ENCODE measurements at places on chromosomes 3 and 15.

GRCh38 chr3:8143186-8143585 lies 358.4 kb upstream of the LMCD1 start:
- H3K27me3 ChIP-seq = no peaks in the 10 kb centered on the region
- no peak overlapping the region for H3K4me3 ChIP-seq
- no peak for DNase-seq
- no peaks in the 10 kb centered on the region for H3K36me3 ChIP-seq
- H3K4me1 ChIP-seq = no peaks in the 10 kb centered on the region

DNA sequence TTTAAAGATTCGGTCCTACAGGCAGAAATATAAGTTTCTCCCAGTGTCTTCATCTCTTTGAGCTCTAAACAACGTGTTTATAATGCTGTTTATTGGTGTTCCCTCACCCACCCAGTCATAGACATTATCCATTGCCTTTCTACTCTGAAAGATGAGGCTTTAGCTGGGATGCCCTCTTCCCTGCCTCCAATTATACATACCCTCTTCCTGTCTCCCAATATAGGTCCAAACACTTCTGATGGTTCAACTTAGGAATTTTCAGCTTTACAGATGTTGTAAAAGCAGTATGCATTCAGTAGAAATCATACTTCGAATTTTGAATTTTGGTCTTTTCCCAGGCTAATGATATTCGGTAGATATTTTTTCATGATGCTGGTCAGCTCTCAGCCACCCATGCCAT lies 2.6 kb downstream of the CMTM8 start:
- peaks cover 5% of the 10 kb centered on the region for H3K27me3 ChIP-seq
- no peak overlapping the region for H3K27ac ChIP-seq
- DNase-seq = no peak
- H3K4me1 ChIP-seq = 0 out of 2 replicates have a peak, but pooled peaks cover 3% of the 10 kb centered on the region

GRCh38 chr3:134597390-134597970 lies 53.3 kb downstream of the KY start:
- no peaks in the 10 kb centered on the region for H3K27me3 ChIP-seq
- no peak for DNase-seq
- no peaks in the 10 kb centered on the region for H3K4me1 ChIP-seq
- no peak overlapping the region for H3K27ac ChIP-seq

GRCh38 chr3:14130230-14130629 lies 5.4 kb downstream of the TMEM43 start:
- DNase-seq = no peak
- H3K27ac ChIP-seq = no peak overlapping the region
- peaks cover 2% of the 10 kb centered on the region for H3K4me1 ChIP-seq

- H3K36me3 ChIP-seq = no peaks in the 10 kb centered on the region
- H3K4me1 ChIP-seq = 0 out of 2 replicates have a peak, but pooled peaks cover 1% of the 10 kb centered on the region
- H3K27me3 ChIP-seq = no peaks in the 10 kb centered on the region
- no peak for DNase-seq
Measured at GRCh38 chr3:106745344-106746168, 631.7 kb upstream of the CCDC54 start.

GRCh38 chr15:96285729-96286254 lies 44.7 kb upstream of the NR2F2 start:
- H3K4me3 ChIP-seq = no peak overlapping the region
- H3K27me3 ChIP-seq = no peaks in the 10 kb centered on the region
- H3K36me3 ChIP-seq = no peaks in the 10 kb centered on the region
- H3K4me1 ChIP-seq = no peaks in the 10 kb centered on the region

GRCh38 chr3:50623840-50624474 lies 7.0 kb downstream of the MAPKAPK3 start:
- peaks cover 7% of the 10 kb centered on the region for H3K4me1 ChIP-seq
- no peak for DNase-seq
- no peaks in the 10 kb centered on the region for H3K27me3 ChIP-seq
- no peak overlapping the region for H3K4me3 ChIP-seq

- H3K36me3 ChIP-seq = no peaks in the 10 kb centered on the region
- H3K4me3 ChIP-seq = no peak overlapping the region
- H3K4me1 ChIP-seq = no peaks in the 10 kb centered on the region
- no peaks in the 10 kb centered on the region for H3K27me3 ChIP-seq
- no peak overlapping the region for H3K27ac ChIP-seq
Measured at GRCh38 chr3:37217098-37217849, 42.9 kb upstream of the LRRFIP2 start.

DNA sequence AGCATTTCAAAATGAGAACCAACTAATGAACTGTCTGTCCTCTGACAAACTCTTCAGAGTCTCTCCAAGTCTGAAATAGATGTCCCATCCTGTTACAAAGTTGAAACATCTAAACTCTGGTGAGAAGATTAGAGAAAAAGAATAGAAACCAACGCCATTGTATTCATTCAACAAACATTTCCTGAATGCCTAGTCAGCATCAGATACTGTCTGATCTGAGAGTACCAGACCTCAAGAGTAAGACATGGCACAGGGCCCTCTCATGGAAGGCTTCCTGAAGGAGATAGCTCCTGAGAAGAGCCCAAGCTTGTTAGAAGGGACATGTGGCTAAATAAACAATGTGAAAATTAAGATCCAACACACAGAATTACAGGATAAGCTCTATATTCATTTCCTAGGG lies 164.1 kb upstream of the LRRN1 start:
- H3K27ac ChIP-seq = no peak overlapping the region
- no peaks in the 10 kb centered on the region for H3K36me3 ChIP-seq
- no peaks in the 10 kb centered on the region for H3K4me1 ChIP-seq
- DNase-seq = no peak
- no peaks in the 10 kb centered on the region for H3K27me3 ChIP-seq

GRCh38 chr3:30843877-30844276 lies 50.6 kb downstream of the GADL1 start:
- H3K27me3 ChIP-seq = no peaks in the 10 kb centered on the region
- no peak overlapping the region for H3K27ac ChIP-seq
- no peaks in the 10 kb centered on the region for H3K36me3 ChIP-seq
- DNase-seq = no peak
- H3K4me3 ChIP-seq = no peak overlapping the region

DNA sequence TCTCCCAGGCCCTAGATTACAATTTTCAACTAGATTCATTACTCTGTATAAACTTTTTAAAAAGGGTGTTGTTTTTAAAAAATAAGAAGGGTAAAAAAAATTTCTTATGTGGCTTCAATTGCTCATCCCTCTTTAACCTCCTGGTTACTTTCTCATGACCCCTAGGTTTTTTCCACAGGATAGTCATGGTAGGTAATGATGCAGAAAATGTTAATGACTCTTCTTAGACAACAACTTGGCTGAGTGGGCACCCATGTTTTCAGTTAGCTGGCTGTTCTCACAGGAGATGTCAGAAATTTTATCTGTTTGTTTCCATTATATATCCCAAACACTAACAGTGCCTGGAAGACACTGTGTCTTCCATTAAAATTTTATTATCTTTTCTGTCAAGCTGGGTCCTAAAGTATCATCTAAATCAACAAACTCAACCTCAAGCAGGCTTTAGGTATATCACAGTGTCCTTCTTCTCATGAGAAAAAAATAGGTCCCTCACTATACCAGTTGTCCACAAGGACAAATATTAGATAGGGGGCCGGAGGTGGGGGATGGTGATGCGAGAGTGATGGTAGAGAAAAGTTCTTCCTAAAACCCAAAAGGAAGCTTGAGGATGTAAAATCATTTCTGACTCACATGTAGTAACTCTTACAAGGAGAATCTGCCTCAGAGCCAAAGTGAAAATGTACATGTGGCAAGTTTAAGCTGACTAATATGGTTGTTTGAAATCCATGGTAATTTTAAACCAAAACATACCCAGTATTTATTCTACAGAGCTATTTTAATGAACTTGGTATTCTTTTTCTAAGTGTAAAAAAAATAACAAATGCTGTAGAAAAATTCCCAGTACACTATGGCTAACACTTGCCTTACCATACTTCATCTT lies 43.3 kb downstream of the PLOD2 start:
- no peaks in the 10 kb centered on the region for H3K4me1 ChIP-seq
- H3K4me3 ChIP-seq = no peak overlapping the region
- no peaks in the 10 kb centered on the region for H3K36me3 ChIP-seq
- no peaks in the 10 kb centered on the region for H3K27me3 ChIP-seq
- no peak overlapping the region for H3K27ac ChIP-seq
- no peak for DNase-seq

DNA sequence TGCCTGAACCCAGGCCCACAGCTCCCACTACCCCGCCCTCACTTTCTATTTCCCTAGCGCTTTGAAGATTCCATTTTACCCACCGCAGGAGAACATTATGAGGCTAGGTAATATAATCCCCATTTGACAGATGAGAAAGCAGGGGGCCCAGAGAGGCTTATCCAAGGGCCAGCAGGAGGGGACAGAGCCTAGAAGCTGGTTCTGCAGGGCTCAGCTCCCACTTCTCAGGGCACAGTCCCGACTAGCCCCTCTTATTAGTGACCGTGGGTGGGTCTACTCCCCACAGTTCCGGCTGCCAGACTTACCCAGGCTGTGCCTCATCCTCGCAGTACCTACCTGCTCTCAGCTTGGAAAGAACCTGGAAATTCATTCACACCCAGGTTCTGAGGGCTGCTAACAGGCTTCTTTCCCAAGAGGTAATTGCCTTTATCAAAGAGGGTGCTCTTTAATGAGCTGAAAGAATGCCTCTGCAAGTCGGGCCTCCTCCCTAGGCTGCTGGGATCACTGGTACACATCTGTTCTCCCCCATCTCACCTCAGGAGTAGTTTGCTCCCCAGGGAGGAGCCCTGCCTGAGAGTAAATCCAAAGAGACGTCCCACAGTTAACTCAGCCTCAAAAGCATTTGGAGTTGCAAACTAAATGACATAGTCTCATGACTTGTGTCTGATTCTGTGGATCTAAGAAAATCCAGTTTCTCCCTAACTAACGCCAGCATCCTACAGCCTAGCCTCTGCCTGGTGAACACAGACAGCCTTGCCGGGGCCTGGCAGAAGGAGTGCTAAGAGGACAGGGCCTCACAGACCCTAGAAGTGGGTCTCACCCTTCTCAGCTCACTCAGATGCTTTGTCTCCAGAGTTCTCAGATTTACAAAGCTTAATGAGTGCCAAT lies 125.0 kb downstream of the CHSY1 start:
- H3K36me3 ChIP-seq = no peaks in the 10 kb centered on the region
- 0 out of 2 replicates have a peak, but pooled peaks cover under 1% of the 10 kb centered on the region for H3K4me1 ChIP-seq
- H3K27me3 ChIP-seq = no peaks in the 10 kb centered on the region
- no peak for DNase-seq
- H3K4me3 ChIP-seq = no peak overlapping the region

DNA sequence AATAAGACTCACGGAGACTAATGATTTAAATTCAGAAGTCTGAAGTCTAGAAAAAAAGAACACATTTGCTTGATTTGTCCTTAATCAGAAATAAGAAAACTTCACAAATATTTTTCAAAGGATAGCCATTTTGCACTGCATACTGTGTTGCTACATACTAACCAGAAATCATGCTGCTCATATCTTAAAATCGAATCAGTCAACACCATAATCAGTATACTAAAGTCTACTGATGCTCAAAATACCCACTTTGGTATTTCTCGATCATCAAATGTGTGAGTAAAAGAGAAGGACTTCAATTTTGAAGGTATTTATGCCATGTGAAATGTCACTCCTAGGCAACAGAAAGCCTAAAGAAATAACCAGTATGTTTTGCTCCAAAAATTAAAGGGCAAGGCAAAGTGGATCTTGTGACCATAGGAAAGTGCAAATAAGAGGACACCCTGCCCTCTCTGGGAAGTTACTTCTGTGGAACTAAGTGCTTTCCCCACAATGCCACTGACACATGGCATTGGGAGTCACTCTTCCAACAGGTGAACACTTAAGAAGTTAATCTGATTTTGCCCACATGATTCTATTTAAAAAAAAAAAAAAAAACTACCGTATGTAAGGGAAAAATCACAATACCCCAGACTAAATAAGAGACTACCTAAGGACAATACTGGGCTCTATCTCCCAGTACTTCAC lies 2.7 kb downstream of the LRIG1 start:
- H3K36me3 ChIP-seq = no peaks in the 10 kb centered on the region
- no peak for DNase-seq
- no peaks in the 10 kb centered on the region for H3K27me3 ChIP-seq

DNA sequence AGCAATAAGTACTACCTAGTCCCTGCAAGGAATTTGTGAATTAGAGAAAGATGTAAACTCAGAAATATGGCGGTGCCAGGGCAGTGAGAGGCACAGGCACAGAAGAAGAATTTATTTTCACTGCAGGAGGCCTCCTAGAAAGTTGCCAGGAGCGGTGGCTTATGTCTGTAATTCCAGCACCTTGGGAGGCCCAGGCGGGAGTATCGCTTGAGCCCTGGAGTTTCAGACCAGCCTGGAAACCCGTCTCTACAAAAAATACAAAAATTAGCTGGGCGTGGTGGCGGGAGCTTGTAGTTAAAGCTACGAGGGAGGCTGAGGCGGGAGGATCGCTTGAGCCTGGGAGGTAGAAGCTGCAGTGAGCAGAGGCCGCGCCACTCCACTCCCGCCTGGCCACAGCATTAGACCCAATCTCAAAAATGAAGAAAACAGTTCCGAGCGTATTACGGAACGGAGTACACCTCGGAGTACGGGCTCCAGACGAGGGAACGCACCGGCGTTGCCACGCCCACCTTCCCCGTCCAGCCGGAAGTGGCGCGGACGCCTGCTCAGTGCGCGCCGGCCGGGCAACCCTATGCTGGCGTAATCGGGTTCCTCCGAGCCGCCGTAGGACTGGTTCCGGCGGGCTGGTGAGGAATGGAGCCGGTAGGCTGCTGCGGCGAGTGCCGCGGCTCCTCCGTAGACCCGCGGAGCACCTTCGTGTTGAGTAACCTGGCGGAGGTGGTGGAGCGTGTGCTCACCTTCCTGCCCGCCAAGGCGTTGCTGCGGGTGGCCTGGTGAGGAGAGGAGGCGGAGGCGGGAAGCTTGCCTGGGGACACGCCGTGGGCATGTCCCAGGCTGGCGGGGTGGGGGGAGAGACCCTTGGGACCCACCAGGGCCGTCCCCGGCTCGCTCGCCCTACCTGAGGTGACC lies at the start of gene FBXO22:
TSS of gene FBXO22 (plus strand) at position 548 of the 909 bp plus-strand sequence. CDS start at position 634, 86 bp downstream.
- peaks cover 2% of the 10 kb centered on the region for H3K36me3 ChIP-seq
- H3K4me1 ChIP-seq = peaks cover 9% of the 10 kb centered on the region
- peak within 1 kb of the TSS; percentile 83 for H3K4me3 ChIP-seq
- H3K27ac ChIP-seq = no peak within 1 kb of the TSS
- no peaks in the 10 kb centered on the region for H3K27me3 ChIP-seq
- peak; percentile 84 for DNase-seq

DNA sequence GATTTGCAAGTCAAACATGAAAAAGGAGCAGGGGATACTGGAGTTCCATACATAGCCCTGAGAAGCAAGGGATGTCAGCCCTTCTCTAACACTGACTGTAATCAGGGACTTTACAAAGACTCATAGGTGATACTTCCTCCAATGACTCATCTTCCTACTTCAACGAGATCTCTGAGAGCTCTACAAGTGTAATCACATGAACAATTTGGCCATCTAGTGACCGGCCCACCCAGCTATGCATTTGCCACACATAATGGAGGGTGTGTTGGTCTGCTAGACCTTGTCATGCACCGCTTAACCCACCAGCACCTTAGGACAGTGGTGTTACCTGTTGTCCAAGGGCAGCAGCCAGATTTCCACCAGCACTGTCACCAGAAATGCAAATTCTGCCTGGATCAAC lies 75.3 kb downstream of the NCEH1 start:
- no peaks in the 10 kb centered on the region for H3K27me3 ChIP-seq
- DNase-seq = no peak
- no peak overlapping the region for H3K27ac ChIP-seq
- no peaks in the 10 kb centered on the region for H3K4me1 ChIP-seq
- no peak overlapping the region for H3K4me3 ChIP-seq
